ENCODE measurements at places on chromosomes 5 and 9. TPM values are rescaled to one million over a fixed set of nuclear protein-coding genes. Genes with fewer than 3 reads are reported as not detected.

- ATAC-seq: no peak
These were observed 437.0 kb upstream of the TRPC7 start for GRCh38 chr5:136802383-136802782.

DNA sequence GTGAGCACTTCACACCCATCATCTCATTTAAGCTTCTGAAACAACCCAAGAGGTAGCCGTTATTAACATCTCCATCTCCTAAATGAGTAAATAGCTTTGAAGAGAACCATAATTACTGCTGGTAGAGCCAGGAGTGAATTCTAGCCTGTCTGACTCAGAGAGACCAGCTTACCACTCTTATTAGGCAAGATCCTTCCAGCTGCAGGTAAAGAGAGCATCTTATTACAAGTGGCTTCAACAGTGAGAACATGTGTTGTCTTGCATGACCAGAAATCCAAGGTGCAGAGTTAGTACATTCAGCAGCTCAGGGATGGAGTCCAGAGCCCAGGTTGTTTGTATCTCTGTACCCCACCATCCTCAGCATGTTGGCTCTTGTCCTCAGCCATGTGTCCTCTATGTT is 10.9 kb upstream of the AFAP1L1 start:
- no peak for ATAC-seq

DNA sequence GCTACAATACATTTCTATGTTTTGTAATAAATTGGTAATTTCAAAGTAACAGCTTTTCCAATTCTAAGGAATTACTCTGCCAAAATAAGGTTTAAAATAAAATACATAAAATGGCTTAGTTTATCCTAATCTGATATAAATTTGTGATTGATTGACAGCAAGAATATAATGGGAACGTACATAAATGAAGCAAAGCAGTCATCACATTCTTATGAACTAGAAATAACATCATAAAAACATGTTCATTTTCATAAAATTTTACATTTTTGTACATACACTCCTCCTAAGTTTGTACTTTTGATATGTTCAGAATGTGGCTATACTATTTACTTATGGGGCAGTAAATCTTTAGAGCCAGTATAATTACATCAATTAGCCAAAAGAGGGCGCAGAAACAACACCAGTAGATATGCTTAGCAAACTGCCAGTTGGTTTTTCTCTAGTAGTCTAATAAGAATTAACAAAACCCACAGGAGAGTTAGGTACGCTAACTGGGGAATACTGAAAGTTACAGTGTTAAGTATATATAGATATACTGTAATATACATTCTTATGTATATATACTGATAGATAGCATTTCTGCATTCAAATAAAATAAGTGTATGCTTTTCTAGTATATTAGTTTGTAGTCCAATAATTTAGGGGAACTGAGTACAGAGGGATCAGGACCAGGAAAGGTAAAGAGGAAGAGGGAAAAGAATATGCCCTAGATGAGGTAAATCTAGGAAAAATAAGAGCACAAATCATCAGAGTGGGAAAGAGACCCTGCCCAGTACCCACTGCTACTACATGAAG is 76.8 kb downstream of the ZDHHC21 start:
- peak; percentile 38 for ATAC-seq

DNA sequence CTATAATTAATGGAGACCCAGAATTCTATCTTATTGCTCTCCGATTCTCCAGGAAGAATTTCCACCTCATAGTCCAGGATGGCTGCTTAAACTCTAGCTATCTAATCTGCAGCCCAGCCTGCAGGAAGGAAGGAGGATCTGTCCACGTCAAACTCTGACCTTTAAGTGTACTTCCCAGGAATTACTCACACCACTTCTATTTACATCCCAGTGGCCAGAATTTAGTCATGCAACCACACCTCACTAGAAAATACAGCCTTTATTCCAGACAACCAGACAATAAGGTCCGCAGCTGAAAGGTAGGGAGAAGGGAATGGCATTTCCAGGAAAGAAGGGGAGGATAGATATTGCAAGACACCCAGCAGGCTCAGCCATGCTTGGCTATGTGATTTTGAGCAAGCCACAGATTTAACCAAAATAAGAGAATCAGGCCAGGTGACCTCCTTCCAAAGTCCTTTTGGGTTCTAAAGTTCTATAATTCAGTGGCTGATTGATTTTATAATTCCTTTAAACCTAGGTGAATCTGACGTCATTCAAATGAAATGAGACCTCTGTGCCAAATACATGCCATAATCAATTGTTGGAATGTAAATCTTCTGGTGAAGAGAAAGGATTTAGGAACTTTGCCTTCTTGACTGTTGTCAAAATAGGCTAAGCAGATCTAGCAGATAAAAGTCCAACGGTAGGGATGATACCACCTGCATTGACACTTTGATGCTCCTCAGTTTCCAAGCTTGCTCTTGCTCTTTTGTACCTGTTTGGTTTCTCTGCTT is 3.7 kb upstream of the DENND1A start:
- ATAC-seq: no peak

GRCh38 chr5:67194166-67194565 is 2.4 kb downstream of the CD180 start:
- no peak for ATAC-seq

- ATAC-seq: no peak
These were observed 140.4 kb downstream of the ATPSCKMT start for GRCh38 chr5:10109299-10109698.

- no peak for ATAC-seq
These were observed 74.7 kb upstream of the RASGRF2 start for GRCh38 chr5:80885396-80886000.

- no peak for ATAC-seq
These were observed 25.0 kb downstream of the LARP1 start for GRCh38 chr5:154780128-154780527.

DNA sequence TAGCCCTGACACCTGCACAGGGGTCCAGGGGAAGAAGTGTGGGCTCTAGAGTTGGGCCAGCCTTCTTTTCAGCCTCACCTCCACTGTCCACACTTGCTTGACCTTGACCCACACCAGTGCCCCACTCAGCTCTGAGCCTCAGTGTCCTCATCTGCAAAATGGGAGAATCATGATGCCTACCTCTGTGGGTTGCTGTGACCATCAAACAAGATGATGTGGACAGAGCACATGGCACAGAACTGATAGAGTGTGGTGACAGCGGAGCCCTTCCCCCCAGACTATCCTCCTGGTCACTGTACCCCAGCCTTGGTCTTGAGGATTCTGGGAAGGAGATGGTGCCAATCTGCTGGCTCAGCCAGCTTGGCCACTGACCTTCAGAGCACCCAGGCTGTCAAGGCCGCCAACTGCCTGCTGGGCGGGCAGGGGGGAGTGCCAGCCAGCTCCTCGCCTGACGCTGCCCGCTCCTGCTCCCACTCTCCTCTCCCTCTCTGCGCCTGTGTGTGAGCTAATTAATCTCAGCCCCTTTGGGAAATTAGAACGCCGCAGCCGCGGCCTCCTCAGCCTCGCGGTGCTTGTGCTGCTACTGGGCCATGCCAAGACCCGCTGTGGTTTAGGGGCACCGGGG is 16.7 kb downstream of the CXXC5 start:
- ATAC-seq: no peak

DNA sequence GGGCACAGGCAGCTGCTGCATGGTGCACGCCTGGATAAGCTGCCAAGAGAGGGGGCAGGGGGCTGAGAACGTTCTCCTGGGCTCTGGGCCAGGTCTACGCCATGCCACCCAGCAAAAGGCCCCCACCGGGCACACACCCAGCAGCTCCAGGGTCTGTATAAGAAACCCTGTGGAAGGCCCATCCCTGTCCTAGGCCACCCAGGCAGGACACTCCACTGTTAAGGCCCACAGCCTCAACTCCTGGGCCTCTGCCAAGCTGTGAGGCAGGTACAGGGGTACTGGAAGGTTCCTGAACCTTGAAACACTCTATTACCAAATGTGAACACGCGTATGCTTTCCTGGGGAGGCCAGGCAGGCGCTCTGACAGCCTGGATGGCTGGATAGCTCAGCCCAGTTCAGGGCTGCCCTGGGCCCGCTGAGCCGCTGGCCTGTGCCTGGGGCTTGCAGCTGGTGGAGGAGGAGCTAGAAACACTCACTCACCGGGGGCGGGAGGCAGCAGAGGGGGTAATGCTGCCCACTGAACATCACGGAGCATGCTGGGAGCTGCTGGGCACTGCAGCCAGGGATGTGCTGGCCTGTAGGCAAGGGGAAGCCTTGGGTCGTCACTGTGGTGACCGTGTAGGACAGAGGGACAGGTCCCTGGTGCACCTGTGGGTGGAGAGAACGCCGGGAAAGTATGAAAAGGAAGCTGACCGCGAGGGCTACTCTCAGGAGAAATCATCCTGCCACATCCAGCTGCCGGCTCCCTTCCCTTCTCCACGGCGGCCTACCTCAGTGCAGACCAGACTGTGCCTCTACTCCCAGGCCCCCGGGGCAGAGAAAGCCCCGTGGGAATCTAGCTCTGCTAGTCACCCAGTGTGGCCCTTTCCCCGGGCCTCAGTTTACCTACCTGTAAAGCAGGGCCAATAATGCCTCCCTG is 6.0 kb downstream of the RNF44 start:
- no peak for ATAC-seq

Gene IRF1
- 9.1 TPM for total RNA-seq

Gene COL5A1
- total RNA-seq: 3.3 TPM

All from esophagus mucosa (tissue), 1 donor.